ENCODE measurements at places on chromosomes 16 and 17. TPM values are rescaled to one million over a fixed set of nuclear protein-coding genes. Genes with fewer than 3 reads are reported as not detected.

KRTAP3-1 gene
- polyA plus RNA-seq, result not detected

ARHGDIG gene
- polyA plus RNA-seq, result not detected

PYY gene
- not detected for polyA plus RNA-seq

FBXO39 gene
- polyA plus RNA-seq, result not detected

Measured in naive B cell (primary cell).